Effector memory CD4-positive, alpha-beta T cell (primary cell): ENCODE measurements at places on chromosomes 6 and 20.

DNA sequence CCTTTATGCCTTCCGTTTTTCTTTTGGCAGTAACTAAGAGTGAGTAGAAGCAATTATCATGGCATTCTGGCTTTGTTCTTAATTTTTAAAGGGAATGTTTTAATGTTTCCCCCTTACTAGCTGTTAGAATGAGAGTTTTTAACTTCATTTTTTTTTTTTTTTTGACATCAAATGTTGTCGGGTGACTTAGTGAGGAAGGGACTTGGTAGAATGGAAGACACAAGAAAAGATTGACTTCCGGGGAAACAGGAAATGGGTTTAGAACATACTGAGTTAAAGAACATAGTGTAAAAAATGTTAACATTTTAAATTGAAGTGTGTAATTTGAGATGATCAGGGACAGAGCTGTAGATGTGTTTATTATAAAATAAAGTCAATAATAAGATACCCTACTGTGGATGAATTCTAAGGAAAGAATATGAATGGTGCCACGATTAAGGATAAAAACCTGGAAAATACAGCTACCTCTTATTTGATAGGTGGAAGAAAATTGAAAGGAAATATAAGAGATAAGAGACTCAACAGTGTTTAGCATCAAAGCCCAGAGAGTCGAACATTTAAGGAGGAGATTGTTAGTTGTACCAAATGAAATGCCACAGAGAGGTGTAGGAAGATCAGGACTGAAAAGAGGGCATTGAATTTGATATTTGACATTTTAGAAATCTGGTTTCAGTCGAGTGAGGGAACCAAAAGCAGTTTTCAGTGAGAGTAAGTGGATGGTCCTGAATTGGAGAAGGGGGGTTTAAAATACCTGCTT, 9.4 kb downstream of the HSF2 start:
- DNase-seq, result no peak

DNA sequence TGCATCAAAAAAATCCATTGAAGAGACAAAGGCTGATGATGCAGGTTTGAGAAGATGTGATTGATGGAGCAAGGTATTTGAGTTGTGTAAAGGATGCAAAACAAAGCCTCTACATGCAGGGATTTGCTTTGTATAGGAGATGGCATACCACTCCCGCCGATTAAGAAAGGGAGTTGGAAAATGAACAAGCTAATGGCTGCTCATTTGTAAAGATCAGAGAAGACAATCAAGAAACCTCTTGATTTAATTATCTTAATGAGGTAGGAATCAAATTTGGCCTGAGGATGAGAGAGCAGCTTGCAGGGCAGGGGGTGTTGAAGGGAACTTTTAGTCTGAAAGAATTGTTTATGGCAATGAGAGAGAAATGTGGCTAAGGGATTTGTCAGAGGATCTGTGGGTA, 448.2 kb upstream of the ADGRB3 start:
- DNase-seq, result no peak

- DNase-seq, result no peak
Measured at GRCh38 chr6:84467296-84467695, 239.9 kb upstream of the CEP162 start.

DNA sequence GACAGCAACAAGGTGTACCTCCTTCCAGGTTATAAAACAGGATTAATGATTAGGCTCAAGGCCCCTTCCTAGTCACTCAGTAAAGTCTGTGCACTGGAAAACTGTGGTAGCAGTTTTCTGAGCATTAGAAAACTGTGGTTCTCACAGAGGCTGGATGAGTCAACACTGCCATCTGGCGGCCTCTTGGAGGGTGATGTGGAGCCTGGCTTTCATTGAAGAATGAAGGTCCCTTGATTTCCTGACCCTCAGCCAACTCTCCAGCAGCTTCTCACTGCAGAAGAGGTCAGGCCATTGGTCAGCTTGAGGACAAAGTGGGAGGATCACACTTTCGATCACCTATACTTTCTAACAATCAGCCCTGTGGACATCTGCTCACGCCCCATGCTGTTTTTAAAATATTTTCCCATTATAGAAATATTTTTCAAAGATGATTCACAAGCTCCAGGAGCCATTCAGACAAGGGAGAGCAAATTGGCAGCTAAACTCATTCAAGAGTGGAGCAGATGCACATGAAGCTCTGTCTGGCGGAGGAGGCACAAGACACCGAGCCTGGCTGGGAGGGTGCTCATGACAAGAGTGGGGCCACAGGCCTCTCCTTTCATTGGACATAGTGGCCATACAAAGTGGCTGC, 23.2 kb downstream of the PSMB1 start:
- peak; percentile 19 for DNase-seq

GRCh38 chr6:40583709-40584108, 3.5 kb downstream of the LRFN2 start:
- no peak for DNase-seq

GRCh38 chr20:17634661-17635331, 47.2 kb downstream of the RRBP1 start:
- no peak for DNase-seq

- no peak for DNase-seq
Measured at GRCh38 chr6:38413102-38413800, 226.5 kb downstream of the BTBD9 start.
